ENCODE measurements at places on chromosomes 5 and 9.

- no peak for DNase-seq
Measured at GRCh38 chr5:40762705-40763104, 6.9 kb upstream of the TTC33 start.

DNA sequence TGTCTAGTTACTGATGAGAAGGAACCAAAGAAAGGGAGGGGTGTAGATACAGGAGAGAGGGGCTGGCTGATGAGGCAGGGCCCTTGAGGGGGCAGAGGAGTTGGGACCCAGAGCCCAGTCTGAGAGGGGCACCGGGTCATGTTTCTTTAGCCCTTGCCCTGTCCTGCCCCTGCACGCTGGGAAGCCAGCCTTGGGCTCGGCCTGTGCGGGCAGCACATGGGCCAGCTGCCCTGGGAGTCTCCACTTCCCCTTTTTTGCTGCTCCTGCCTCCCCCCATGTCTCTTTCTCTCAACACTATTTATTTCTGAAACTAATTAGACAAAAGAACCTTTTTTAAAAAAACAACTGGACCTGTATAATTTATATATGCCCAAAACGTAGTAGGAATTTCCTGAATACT lies 20.5 kb downstream of the MVB12B start:
- DNase-seq = no peak

DNA sequence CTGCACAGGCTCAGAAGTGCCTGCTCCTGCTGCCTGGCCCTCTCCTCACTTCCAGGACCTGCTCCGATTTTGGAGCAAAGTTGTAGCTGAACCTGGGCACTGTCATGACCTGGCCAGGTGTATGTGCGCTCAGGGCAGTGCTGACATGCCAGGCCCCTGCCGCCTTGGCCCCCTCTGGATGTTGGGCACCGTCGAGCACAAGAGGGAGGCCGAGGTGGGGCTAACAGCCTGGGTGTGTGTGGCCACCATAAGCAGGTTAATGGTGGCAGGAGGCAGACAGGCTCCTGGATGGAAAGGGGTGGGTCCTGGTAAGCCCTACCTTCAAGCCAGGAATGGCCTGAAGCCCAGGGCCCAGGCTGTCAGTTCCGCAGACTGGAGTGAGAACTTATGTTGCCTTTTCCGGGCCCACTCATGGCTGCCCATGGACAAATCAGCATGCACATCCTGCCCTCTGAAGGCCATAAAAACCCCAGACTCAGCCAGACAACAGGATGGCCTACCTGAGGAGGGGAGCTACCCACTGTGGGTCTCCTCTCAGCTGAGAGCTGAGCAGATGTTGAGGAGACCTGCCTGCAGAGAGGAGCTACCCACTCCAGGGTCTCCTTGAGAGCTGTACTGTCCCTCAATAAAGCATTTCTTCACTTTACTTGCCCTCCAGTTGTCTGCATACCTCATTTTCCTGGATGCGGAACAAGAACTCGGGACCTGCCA lies 66.2 kb downstream of the NACC2 start:
- DNase-seq = no peak

GRCh38 chr9:81787747-81788632 lies 98.6 kb upstream of the TLE1 start:
- DNase-seq = peak; percentile 67

DNA sequence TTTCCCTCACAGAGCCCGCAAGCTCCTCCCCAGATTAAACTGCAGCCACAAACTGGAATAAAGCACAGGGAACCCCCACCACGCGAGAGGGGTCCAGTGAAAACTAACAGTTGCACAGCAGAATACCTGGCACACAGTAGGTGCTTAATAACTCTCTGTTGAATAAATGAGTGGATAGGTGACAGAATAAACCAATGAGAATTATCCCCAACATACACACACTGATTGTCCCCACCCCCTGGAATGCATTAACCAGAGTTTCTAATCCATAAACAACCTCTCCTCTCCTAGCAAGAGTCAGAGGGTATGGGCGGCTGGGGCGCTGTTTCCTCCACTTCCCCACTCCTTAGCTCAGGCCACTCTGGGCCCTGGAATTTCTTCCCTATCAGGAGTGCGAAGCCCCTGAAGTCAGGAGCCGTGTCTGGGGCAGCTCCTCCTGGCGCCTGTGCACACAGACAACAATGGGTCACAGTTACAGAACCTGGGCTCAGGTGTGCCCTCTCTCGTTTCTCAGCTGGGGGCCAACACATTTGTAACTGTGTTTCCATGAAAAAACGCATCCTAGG lies 27.6 kb downstream of the RAPGEF1 start:
- DNase-seq = no peak

GRCh38 chr9:19728101-19728500 lies 60.7 kb downstream of the SLC24A2 start:
- DNase-seq = no peak

- no peak for DNase-seq
Measured at GRCh38 chr9:112408275-112408674, 28.4 kb downstream of the HSDL2 start.

- DNase-seq = no peak
Measured at GRCh38 chr9:114433086-114433485, 45.3 kb upstream of the AKNA start.

- no peak for DNase-seq
Measured at GRCh38 chr9:128160603-128160987, 530 bp downstream of the BBLN start.

DNA sequence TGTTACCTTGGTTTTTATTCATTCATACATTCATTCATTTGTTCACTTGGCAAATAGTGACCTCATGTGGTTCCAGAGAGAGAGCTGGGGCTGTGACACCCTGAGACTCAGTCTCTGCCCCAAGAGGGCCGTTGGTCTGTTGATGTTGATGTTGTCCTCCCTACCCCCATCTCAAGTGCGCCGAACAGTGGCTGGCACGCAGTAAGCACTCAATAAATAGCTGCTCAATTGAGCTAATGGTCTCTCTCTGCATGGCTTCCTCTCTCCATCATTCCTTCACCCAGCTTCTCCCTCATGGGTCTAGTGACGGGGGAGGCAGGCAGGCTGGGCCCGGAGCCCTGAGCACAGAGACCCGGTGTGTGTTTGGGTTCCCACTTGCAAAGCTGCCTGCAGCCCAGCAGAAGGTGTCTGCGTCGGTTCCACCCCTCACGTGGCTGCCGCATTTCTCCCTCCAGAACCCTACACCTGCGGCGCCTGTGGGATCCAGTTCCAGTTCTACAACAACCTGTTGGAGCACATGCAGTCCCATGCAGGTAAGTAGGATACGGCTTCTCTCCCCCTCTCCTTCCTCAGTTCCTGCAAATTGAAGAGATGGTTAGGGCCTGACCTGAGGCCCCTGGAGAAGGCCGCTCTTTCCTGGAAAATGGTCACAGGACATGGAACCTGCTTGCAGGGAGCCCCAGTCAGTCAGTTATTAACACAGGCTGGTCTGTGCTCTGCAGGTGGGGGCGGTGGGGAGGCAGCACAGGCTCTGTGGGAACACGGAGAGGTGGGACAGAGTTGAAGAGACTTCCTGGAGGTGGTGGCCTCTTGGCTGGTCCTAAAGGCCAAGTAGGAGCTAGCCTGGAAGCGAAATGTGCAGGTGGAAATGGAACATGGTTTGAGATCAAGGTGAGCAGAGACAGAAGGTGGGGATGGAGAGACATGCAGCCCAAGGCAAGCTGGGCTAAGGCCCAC lies 42.0 kb downstream of the AMBP start:
- DNase-seq = no peak

- DNase-seq = no peak
Measured at GRCh38 chr5:180034564-180034963, 37.0 kb downstream of the RNF130 start.

GRCh38 chr5:132294728-132295504 lies 722 bp downstream of the SLC22A4 start:
- peak; percentile 60 for DNase-seq

DNA sequence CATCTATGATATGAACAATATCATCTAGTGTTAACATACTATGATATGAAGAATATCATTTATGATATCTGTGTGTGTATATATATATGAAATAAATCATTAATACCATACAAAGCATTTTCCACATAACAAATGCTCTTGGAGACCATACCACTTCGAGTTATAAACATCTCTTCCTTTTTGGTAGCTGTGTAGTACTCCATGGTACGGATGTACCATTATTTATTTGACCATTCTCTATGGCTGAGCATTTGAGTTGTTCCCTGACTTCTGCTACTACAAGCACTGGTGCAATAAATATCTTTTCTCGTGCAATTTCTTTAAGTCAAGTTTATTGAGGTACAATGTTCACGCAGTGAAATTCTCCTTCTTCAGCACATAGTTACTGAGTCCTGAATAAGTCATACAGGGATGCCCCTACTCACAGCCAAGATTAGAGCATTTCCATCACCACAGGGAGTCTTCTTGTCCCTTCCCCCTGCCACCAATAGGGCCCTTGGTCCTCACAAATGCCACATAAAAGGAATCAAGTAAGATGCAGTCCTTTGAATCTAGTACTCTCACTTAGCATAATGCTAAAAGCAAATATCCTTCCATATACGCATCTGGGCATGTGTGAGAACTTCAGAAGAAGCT lies 75.2 kb upstream of the SLC25A48 start:
- DNase-seq = no peak

- DNase-seq = peak; percentile 93
Measured at GRCh38 chr9:121350993-121351561, 19.0 kb downstream of the STOM start.

GRCh38 chr5:58491216-58491892 lies at the start of gene GAPT:
Gene GAPT (plus strand): TSS chr5:58491435. CDS start chr5:58494537, 3,102 bp downstream.
- no peak for DNase-seq

DNA sequence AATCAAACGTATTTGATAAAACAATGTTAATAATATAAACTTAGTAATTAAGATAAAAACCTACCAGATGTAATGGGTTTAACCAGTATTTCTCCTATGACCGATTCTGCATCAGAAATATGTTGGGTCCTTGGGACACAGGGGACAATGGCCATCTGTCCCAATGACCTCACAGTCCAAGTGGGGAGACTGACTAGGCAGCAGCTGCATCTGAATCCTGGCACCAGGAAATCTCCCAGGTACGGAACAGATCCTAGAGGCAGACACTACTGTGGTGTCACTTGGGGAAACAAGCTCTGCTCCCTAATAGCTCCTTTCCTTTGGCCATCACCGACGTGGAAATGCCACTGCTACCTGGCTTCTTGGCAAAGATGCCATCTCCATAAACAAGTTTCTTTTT lies 81.8 kb upstream of the SARDH start:
- DNase-seq = no peak

- DNase-seq = peak; percentile 79
Measured at GRCh38 chr5:59367791-59368394, 525.6 kb downstream of the PDE4D start.

GRCh38 chr5:179494774-179495526 lies 55.4 kb upstream of the RUFY1 start:
- DNase-seq = no peak

GRCh38 chr5:78661691-78662090 lies 13.1 kb upstream of the LHFPL2 start:
- no peak for DNase-seq

GRCh38 chr5:125786021-125786420 lies 637.2 kb upstream of the GRAMD2B start:
- no peak for DNase-seq

DNA sequence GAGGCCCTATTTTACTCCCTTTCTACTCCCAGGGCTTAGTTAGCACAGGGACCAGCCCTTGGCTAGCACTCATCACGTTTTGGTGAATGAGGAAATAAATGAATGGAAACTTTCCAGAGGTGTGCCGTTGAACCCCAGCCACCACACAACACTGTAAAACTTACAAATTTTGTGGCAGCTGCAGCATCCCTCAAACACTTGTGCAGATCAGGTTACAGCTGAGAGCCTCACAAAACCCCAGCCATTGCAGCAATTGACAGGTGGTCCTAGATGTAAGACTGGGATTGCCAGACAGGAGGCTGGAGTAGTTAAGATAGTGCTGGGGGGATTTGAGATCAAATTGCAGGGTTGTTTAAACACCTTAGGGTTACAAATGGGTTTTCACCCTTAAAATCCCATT lies 482.2 kb upstream of the KIF2A start:
- no peak for DNase-seq

GRCh38 chr5:65482296-65482735 lies 596 bp upstream of the ADAMTS6 start:
- DNase-seq = peak; percentile 78

DNA sequence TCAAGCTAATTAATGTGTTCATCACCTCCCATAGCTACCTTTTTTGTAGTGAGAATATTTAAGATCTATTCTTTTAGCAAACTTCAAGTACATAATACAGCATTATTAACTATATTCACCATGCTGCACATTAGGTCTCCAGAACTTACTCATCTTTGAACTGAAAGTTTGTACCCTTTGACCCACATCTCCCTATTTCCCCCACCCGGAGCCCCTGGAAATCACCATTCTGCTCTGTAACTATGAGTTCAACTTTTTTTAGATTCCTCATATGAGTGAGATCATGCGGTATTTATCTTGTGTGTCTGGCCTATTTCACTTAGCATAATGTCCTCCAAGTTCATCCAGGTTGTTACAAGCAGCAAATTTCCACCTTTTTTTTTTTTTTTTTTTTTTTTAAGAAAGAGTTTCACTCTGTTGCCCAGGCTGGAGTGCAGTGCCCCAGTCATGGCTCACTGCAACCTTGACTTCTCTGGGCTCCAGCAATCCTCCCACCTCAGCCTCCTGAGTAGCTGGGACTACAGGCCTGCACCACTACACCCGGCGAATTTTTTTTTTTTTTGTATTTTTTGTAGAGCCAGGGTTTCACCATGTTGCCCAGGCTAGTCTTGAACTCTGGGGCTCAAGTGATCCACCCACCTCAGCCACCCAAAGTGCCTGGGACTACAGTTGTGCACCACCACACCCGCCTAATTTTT lies 100.4 kb upstream of the SAP30L start:
- no peak for DNase-seq

DNA sequence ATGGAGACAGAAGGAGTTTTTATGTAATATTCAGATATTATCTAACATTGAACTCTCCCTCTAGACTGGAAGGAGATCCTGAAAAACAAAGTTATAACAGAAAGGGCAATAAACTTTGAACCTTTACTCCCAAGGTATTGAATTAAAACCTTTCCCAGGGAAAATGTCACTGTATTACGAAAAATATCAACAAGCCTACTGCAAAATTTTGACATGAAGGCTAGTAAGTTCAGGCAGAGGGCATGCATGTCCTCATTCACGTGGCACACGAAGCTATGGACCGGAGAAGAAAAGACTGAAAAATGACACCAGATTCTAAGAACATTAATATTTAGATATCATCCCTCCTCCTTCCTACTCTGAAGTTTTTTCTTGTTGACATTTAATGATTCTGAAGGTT lies 638.8 kb downstream of the LRRC70 start:
- no peak for DNase-seq

DNA sequence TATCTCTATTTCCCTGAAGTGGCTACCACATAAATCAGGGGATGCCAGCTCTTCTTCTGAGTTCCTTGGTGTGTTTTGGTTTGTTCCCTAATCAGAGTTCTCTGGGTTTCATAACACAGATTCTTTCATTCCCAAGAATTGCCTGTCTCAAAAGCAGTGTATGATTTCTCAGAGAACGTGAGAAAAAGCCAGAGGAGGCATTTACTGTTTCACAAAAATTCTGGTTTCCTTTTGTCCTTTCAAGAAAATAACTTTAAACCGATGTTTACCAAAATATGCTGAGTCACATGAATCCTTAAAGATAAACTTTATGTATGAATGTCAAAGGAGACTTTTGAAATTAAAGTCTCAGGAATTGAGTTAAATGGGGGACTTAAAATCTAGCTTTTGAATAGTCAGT lies 314.3 kb downstream of the EBF1 start:
- DNase-seq = no peak

GRCh38 chr5:15966066-15966640 lies 213.4 kb downstream of the MARCHF11 start:
- no peak for DNase-seq
